ENCODE measurements at places on chromosomes 5 and 9.
A peak's percentile ranks its signal among the peaks of the same experiment; 100 is the strongest.

DNA sequence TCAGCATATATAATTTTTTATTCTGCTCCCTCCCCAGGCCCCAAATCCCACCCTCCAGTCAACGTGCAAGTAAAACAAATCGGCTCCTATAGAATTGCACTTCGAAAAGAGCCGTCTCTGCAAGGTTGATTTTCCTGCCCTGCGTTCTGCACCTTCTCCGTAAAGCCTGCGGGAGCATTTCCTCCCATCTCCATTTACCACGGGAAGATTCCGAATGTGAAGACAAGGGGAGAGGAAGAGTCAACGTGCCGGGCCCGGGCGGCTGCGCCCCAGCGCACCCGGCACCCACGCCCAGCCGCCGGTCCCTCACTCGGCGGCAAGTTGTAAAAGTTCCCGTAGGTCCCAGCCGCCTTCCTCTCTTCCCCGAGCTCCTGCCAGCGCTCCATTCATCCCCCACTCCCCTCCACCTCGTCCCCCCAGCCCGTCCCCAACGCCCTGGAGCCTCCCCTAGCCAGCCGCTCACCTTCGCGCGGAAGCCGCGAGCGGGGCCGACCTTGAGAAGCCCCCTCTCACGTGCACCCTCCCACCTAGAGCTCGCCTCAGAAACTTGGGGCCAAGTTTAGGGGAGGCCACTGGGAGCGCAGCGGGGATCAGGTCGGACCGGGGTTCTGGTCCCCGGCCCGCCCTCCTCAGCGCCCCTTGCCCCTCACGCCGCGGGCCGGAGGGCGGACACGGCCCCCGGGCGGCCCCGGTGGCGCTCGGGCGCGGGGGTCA is 431 bp downstream of the BNC2 start:
- DNase-seq: no peak

DNA sequence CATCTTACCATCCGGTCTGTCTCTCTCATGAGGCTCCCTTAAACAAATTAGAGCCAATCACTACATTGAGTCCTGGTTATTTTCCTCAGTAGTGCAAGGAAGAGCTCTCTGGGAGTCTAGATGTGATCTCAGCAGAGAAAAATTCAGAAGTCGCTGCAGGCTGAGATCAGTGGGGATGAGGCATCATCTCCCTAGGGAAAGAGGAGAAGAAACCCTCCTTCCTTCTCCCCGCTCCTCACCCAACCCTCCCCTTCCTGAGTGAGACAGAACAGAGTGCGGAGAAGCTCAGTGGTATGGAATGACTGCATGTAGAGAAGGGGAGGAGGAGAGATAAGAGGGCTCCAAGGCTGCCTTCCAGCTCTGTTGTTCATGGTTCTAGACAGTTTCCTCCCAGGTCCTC is 80.5 kb downstream of the PAPPA start:
- no peak for DNase-seq

- no peak for DNase-seq
These were observed 220.0 kb downstream of the GLIS3 start for GRCh38 chr9:4079906-4080305.

- DNase-seq: no peak
These were observed 1260.8 kb upstream of the WWC1 start for GRCh38 chr5:167030500-167031120.

DNA sequence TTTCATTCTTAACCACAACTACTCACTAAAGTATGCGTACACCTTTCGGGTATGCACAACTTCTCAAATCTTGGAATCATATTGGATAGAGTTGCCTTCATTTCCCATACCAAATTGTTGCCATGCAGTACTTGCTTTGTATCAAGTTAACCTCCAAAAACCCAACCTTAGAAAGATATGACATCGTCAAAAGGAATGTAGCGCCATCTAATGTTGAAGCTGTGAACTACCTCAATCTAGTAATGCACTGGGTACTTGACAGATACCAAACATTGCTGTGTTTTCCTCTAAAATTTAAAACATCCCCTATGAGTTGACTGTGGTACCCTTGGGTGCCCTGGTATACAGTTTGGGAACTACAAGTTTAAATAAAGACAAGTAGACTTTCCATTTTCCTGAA is 318.4 kb downstream of the ARL15 start:
- no peak for DNase-seq

- DNase-seq: no peak
These were observed 1.1 kb upstream of the ADAM19 start for GRCh38 chr5:157576678-157577077.

DNA sequence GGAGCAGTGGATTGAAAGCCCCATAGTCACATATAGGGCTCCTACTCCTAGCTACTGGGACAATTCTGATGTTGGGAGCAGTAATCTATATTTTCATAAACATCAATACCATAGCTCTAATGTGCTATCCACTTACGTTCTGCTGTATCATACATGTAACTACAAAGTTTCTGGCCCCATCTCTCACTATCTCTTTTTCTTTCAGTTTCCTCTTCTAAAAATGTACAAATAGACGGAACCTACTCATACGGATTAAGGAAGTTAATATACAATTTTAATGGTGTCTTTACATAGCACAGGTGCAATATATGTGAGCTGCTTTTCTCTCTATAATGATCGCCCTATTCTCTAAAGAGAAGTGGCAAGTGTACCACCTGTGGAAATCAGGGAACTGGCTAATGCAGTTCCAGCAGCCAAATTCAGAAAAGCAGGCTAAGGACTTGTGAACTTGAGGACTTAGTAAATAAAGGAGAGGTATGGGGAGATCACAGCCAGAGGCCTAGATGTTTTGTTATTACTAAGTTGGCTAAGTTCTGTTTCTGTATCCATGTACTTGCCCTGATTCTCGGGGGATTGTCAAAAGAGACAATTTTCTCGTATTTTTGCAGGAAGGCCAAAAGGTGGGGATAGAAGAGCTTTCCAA is 1021.9 kb downstream of the CDH12 start:
- no peak for DNase-seq

GRCh38 chr9:121210536-121210935 is 8.9 kb upstream of the RAB14 start:
- no peak for DNase-seq

- no peak for DNase-seq
These were observed 7.9 kb downstream of the TXNDC8 start for GRCh38 chr9:110329639-110330230.

DNA sequence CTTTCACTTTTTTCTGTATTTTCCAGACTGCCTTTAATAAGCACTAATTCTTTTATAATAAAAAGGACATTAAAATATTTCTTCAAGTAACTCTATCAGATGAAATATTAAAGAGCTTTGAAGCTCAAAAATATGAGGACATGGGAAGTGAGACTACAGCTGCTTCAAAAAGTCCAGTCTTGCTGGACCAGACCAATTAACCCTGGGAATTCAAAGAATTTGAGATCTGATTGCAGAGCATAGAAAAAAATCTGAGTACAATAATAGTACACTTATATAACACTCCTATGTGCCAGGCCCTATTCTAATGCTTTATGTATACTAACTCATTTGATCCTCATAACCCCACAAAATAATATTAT is 9.8 kb downstream of the TMEM245 start:
- no peak for DNase-seq

DNA sequence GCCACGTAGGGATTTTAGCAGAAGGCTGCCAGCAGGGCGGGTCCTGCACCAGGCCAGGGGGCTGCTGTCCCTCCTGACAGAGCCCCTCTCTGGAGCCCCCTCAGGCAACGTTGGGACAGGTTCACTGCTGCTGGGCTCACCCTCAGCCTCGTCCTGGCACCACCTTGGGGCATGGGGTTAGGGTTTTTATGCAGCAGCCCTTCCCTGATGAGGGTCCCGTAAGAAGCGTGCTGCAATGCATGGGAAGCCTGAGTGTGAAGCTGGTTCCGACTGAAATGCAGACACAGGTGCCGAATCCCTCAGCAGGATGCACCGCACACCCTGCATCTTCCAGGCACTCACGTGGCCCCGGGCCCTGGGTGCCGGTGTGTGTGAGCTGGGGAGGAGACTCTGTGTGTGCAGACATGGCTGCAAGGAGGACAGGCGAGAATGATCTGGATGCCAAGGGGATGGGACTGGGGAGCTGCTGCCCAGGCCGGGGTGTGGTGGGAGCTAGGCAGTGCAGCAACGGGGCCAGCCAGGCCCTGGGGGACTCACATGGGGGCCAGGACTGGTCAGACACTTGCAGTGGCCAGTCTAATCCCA is 27.1 kb downstream of the ZDHHC11B start:
- peak; percentile 57 for DNase-seq

DNA sequence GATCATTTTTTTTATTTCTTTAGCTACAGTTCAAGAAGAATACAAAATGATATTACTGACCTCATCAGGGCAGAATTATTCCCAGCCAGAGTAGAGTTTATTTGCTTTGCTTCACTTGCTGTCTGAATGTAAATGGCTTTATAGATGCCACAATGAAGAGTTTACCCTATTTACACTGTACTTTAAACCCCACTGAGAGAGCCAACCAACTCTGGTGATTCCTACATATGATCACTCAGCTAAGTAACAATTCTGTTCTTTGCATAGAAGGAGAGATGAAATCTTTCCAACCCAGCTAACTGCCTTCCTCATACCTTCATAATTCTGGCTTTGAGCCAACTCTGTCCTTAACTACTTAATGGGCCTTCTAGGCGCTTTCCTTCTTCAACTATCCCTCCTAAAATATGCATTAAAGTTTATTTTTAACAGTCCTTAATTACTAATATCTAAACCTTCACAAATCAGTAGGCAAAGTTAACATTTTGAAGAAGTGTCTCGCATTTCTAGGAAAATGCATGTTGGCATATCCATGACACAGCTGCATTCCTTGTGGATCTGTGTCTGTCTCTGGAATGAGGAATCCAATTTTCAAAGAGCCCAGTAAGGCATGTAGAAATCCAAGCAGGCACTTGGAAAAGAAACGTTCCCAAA is 284.8 kb upstream of the GRAMD2B start:
- no peak for DNase-seq

GRCh38 chr9:86300701-86301100 is 18.4 kb upstream of the ISCA1 start:
- no peak for DNase-seq

DNA sequence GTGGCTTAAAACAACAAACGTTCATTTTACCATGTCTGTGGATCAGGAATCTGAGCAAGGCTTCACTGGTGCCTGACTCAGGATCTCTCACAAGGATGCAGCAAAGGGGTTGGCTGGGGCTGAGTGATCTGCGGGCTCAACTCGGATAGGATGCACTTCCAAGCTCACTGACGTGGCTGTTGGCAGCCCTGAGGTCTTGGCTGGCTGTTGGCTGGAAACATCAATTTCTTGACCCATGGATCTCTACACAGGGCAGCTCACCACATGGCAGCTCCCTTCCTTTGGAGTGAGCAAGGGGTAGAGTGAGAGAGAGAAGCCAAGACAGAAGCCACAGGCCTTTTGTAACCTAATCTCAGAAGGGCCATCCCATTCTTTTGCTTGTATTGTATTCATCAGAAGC is 202.1 kb downstream of the NXNL2 start:
- DNase-seq: no peak

DNA sequence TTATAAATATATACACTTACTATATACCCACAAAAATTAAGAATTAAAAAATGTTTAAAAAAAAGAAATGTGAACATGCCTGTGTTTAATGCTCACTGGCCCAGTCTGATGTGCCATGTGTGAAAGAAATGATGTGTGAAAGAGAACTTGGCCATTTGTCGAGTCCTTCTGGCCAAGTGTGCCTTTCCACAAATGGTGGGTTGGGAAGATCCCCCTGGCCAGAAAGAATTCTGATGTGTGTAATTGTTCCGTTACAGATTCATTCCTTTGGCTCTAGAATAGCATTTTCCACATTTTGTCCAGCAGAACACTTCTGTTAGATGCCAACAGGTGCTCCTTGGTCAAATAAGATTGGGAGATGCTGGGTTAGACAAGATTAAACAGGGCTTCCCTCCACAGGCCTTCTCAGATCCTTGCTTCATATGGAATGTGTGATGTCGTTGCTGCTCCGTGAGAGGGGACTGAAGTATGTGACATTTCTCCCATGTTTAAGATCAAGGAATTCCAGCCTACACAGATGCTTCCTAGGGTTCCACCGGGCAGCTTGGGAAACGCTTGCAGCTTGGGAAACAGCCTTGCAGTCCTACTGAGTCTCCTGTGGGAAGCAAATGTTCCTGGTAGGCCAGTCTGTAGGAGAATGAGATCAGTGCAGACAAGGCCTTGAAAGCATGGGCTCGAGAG is 32.1 kb downstream of the GDNF start:
- no peak for DNase-seq

GRCh38 chr5:16902846-16903245 is 33.2 kb downstream of the MYO10 start:
- DNase-seq: no peak

- DNase-seq: no peak
These were observed 53.2 kb upstream of the SLC25A51 start for GRCh38 chr9:37956904-37957663.

- no peak for DNase-seq
These were observed 2.9 kb upstream of the NDST1 start for GRCh38 chr5:150505041-150505511.

- DNase-seq: no peak
These were observed 18.8 kb downstream of the ZBTB5 start for GRCh38 chr9:37446401-37446800.

GRCh38 chr5:143340891-143341685 is 62.4 kb downstream of the NR3C1 start:
- no peak for DNase-seq

DNA sequence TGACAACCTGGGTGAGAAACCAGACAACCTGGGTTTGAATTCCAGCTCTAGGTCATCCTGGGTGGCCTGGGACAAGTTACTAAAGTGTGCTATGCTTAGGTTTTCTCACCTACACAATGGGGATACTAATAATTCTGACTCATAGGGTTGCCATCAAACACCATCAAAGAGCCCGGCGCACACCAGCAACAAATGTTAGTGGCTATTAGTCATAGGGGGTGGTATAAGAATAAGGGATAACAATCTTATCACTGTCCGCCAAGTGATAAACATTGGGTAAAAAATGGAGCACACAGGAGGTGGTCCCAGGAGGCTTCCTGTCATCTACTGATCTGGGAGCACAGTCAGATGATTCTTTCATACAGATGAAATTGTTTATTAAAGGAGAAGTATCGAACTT is 61.4 kb upstream of the AFAP1L1 start:
- DNase-seq: no peak

GRCh38 chr5:62308439-62308838 is 2.4 kb downstream of the KIF2A start:
- no peak for DNase-seq

DNA sequence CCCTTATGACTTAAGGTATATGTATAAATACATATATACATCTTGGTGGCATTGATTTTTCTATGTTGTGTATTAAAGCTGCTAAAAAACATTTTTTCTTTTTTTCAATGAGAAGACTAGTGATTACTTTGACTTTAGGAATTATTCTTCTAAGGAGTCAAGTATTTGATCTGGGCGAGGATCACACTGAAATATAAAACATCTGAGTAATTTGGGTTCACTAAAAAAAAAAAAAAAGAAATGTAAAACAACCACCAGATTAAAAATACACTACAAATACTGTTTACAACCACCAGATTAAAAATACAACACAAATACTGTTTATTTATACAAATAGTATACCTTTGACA is 9.0 kb downstream of the UBAP1 start:
- no peak for DNase-seq

DNA sequence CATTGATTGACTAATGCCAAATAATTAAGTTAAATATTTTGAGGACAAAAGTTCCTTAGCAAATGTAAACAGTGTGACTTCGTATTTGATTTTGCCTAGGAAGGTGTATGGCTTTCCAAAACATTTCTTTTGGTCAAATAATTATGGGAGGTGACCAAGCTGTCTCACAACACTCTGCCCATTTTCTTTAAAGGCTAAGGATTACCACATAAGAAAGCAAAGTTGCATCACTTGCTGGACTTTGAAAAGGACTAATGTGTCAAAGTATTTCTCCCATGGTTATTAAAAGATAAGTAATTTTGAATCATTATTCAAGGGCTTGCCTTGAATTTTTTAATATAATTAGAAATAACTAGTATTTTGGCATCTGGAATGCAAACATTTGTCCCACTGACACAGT is 74.7 kb downstream of the HAPLN1 start:
- DNase-seq: no peak

Data from sciatic nerve (tissue), 2 donors.